ENCODE measurements at places on chromosomes 6 and 20.

- DNase-seq, result no peak
Measured at GRCh38 chr20:5935384-5935783, 14.9 kb downstream of the TRMT6 start.

DNA sequence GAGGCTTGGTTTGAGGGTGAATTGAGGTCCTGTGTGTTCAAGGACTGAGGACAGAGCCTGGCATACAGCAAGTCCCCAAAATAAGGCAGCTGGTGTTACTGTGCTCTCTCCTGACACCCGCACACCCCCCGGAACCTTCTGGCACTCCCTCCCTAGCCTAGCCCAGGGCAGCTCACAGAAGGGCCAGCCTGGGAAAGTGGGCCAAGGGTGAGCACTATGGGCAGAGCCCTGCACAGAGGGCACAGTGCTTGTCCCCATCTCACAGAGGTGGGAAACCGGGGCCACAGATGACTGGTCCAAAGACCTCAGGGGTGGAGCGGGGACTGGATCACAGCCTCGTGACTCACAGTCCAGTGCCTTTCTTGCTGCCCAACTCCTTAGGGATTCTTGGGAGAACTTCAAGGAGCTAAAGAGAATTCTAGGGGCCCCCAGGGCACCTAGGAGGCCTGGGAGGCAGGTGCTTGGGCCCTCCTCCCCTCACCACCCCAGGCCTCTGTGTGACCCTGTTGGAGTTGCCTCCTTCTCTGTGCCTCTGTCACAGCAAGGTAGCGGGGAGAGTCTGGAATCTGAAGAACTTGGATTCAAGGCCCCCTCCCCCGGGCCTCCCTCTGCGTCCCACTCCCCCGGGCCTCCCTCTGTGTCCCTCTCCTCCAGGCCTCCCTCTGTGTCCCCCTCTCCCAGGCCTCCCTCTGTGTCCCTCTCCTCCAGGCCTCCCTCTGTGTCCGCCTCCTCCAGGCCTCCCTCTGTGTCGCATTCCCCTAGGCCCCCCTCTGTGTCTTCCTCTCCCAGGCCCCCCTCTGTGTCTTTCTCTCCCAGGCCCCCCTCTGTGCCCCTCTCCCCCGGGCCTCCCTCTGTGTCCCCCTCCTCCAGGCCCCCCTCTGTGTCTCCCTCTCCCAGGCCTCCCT lies 13.5 kb downstream of the DLGAP4 start:
- no peak for DNase-seq

DNA sequence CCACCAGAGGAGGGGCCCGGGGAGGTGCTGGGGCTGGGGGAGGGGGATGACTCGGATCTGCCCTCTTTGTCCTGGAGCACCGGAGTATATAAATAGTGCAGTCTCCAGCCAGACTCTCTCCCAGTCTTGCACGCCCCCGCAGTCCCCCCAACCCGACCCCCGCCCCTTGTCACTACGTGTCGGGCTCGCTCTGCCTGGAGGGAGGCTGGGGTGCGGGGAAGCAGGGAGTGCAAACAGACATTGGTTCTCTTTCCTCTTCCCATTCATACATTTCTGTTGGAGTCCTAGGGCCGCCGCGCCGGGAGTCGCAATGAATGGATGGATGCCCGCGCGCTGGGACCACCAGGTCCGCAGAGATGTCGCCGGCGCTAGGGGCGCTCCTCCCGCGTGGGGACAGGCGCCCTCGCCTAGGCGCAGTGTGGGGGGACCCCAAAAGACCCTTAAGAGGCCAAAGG lies 179.3 kb downstream of the TBXT start:
- no peak for DNase-seq

DNA sequence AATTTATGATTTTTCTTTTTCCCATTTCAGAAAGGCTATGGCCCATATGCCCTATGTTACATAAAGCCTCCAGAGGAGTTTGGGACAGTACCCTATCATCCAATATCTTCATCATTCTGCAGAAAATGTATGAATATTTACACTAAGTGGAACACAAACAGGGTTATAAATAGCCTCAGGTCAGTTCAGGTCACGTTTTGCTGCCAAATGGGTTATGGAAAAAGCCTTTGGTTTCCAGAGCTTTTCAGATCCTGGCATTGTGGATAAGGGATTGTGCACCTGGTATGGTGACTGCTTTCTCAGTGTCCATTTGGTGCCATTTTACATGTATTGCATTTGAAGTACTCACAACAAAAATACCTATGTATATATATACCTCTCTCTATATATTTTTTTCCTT lies 29.4 kb downstream of the UTRN start:
- no peak for DNase-seq

DNA sequence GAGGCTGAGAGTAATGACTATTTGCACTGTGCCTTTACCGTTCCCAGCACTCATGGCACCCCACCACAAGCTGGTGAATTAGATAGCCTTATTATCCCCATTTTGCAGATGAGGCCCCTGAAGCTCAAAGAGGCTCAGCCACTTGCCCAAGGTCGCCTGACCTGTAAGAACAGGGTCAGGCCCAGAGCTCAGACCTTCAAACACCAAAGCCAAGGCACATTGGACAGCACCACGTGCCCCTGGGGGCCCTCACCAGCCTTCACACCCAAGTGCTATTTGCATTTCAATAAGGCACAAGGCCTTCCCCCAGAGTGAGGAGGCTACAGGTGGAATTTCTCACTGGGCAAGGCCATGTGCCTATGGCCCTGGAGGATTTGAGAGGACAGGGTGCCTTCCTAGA lies 14.2 kb upstream of the C6orf132 start:
- DNase-seq, result no peak

GRCh38 chr6:35086636-35087360 lies 54.3 kb downstream of the TCP11 start:
- DNase-seq, result no peak

- no peak for DNase-seq
Measured at GRCh38 chr6:112851146-112851545, 504.0 kb downstream of the RFPL4B start.

DNA sequence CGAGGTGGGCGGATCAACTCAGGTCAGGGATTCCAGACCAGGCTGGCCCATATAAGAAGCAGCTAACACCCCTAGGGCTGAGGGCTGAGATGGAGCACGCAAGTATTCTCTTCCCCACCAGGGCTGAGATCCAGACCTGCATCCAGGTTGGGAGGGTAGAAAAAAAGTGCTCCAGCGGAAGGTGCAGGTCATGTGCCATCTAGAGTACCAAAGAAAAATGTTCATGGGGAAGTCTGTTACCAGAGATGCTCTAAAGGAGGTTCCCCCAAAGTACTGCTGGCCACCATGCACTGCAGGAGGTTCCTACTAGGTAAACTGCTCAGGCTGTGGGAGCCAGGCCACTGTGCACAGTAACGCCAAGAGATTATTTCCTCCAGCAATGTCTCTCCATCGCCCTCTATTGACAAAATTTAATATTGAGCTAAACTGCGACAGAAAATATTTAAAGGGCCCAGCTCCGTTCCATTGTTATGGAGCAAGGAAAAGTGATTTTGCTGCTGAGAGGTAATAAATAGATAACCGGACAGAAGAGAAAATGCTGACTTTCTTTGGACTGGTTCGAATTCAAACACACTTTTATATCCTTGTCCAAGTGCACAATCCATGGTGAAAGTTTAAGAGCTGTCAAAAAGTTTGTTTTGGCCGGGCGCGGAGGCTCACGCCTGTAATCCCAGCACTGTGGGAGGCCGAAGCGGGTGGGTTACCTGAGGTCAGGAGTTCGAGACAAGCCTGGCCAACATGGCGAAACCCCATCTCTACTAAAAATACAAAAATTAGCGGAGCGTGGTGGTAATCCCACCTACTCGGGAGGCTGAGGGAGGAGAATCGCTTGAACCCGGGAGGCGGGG lies 159.9 kb downstream of the OR2B2 start:
- DNase-seq, result peak; percentile 82

DNA sequence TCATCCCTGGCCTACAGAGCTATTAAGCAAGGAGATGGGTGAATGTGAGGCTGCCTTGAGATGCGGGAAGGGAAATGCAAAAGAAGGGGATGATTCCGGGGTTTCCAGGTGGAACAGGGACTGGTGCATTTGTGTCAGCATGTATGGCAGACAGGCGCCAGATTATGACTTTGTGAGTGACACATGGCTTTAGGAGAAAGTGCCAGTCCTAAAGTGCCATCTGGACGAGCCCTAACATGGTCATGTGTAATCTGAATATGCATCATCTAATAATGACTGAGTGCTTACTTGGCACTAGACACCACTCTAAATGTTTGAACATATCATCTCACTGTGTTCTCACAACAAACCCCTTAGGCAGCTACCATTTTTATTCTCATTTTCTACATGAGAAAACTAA lies 195.0 kb upstream of the TSHZ2 start:
- DNase-seq, result no peak

DNA sequence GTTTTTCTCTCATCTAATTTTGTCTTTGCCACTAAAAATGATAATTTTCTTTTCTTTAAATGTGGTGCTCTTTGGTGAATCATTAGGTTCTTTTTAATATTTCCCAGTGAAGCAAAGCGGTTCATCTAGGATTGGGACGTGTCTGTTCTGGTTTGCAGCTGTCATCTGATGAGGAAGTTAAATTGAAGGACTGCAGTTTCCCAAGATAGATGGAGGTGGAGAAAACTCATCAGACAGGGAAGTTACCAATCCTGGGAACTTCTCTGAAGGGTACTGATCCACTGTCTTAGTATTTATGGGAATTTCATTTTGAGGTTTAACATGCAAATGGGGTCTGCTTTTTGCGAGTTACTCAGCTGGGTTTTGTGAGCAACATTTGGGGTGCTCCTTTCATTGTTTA lies 2.4 kb upstream of the AARS2 start:
- DNase-seq, result no peak

DNA sequence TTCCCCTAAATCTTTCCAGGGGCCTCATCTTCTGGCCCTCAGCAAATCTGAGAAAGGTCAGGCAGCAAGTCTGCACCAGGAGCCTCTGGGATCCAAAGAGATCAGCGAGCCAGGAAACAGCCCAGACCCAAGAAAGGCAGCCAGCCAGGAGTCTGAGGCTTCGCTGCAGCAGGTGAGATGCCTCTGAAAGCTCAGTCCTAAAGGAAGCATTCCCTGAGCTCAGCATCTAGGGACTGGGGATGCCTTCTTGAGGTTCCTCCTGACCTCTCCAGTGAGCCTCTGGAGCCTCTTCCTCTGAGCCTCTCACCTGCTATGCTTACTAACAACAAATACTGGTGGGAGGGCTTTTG lies 118.8 kb upstream of the MAFB start:
- no peak for DNase-seq

GRCh38 chr20:44302026-44302669 lies 8.9 kb downstream of the FITM2 start:
- DNase-seq, result no peak

GRCh38 chr20:40148886-40149285 lies 540.1 kb downstream of the MAFB start:
- no peak for DNase-seq

DNA sequence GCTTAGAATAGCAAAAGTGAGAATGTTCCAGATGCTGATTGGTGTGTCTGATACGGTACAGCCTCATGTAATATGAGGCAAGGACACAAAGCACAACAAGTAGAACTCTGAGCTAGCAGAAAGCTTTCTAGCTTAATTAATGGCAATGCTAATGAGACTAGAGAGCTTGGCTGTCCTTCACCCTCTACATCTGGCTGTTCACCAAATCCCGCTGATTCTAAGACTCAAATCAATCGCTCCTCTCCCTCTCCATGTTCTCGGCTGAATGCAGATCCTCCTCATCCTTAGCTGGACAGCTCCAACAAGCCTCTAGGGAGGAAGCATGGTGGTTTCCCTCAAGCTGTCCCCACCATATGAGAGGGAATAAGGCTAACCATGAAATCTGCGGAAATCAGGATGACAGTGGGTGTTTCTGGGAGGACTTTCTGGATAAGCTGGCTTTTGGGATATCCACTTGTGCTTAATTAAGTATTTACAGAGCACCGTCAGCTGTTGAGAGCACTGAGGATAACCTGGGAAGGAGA lies 128.9 kb downstream of the FOXC1 start:
- DNase-seq, result no peak

DNA sequence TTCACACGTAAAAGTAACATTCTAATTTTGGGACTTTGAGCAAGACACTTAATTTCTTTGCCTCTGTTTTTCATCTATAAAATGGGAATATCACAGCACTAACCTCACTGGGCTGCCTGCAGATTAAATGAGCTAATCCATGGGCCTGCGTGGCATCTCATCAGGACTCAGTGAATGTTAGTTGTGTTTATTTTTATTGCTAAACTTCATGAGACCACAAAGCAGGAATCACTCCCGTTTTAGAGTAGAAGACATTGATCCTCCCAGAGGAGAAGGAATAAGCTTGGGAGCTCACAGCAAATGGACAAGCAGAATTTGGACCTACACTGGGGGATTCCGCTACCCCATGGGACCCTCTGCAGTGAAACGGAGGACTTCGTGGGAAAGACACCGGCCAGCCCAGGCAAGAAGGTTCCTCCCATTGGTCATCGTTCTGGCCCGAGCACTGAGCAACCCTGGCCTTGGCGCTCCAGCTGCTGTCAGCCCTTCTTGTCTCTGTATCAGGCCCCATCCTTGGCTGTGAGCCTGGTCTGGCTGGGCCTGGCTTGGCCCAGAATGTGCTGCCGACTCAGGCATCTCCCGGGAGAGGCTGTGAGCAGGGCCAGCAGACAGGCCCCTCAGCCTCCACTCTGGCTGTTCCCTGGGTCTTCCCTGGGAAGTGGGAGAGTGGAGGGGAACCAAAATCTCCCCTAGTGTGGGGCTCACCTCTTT lies 79.8 kb downstream of the NFATC2 start:
- no peak for DNase-seq

DNA sequence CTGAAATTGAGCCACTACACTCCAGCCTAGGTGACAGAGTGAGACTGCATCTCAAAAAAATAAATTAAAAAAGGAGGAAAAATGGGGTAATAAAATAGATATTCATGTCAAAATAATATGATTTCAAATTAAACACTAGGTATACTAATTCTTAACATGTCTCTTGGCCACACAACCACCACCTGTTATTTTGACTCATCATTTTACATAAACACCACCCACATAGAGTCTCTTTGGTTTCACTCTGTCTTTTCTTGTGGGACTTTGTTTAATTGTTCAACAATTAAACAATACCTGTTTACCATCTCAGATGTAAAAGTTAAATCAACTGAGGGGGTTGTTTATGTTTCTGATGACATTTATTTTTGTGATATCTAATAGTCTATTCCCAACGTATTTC lies 476.8 kb upstream of the ADGRB3 start:
- no peak for DNase-seq

- no peak for DNase-seq
Measured at GRCh38 chr6:45476341-45476740, 98.6 kb upstream of the SUPT3H start.

DNA sequence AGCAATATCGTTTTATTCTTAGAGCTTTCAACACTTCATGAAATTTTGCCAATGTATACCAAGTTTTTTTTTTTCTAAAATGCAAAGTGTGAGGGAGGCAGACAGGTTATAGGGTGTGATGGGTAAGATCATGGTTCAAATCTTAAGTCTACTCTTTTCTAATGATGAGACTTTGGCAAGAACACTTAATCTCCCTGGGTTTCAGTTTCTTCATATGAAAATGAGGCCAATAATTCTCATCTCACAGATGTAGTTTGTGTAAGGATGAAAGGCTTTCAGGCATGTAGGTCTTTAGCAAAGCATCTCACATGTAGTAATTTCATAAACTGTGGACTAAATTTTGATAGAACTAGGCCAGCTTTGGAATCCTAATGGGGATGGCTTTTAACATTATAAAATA lies 457.1 kb downstream of the QKI start:
- no peak for DNase-seq
